Amniotic epithelial cell (primary cell): ENCODE measurements at places on chromosomes 11 and 22.

GRCh38 chr11:4059424-4059823, 35.2 kb upstream of the RRM1 start:
- DNase-seq: no peak

- DNase-seq: no peak
These were observed 236.2 kb downstream of the C11orf87 start for GRCh38 chr11:109658190-109658589.

DNA sequence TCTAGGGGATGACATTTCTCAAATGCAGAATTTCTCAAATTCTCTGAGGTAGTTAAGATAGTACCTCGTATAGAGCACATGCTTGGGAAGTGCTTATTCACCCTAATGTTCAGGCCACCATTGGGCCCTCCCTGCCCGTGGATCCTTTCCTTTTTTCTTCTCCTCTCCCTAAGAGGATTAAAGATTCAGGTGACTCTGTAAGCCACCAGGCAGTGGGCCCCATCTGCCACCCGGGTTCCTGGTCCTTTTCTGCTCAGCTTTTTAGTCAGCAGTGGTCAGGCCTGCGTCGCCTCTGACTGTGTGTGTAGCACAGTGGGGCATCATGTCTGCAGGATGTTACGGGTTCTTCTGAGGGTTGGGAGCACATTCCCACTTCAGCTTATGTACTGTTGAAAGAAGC, 7.2 kb downstream of the CEP164 start:
- no peak for DNase-seq

- peak; percentile 34 for DNase-seq
These were observed 9.7 kb upstream of the NEFH start for GRCh38 chr22:29470159-29470855.

GRCh38 chr22:35912658-35913057, 116.0 kb downstream of the RBFOX2 start:
- peak; percentile 58 for DNase-seq

GRCh38 chr11:125797641-125798040, 9.7 kb downstream of the PATE3 start:
- no peak for DNase-seq

GRCh38 chr22:42353883-42354727, 78.1 kb downstream of the NFAM1 start:
- DNase-seq: no peak

DNA sequence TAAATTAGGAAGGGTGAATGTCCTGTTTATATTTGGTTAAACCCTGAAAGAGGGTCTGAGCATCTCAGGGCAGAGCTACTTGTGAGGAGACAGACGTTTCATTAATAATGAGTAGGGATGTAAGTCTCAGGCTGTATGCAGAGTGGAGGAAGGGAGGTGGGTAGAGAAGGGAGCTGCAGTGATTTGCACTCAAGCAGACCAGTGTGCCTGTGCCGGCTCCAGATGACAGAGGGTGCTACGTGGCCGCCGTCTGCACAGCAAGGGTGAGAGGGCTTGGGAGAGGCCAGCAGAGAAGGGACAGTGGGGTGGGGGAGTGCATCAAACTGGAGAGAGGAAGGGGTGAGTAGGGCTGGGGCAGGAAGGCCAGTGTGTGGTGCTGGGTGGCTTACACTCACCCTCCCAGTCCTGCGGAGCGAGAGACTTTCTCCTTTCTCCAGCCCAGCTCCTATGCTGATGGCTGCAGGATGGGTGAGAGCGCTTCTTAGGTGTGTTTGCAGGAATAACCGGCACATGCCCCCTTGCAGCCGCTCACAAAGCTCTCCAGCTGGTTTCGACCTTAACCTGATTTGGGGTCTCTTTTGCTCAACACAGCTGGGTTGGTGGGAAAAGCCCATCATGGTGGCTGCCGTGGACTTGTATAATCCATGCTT, 130.6 kb downstream of the ST3GAL4 start:
- DNase-seq: no peak

DNA sequence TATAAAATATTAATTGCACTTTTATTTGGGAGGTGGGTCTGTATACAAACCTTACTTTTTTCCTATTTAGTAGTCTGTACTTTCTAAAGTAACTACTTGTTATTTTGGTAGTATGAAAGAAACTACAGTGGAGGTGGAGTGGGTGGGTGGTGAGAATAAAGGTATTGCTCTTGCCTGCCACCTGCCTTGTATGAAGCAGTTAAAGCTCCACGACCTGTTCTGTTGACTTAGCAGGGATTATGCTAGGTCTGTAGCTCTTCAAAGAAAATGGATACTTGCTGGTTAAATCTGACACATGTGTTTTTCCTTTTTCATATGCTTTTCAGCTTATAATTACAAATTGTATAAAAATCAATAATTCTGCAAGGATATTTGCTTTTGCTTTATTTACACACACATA, 111.9 kb downstream of the EHF start:
- DNase-seq: no peak

DNA sequence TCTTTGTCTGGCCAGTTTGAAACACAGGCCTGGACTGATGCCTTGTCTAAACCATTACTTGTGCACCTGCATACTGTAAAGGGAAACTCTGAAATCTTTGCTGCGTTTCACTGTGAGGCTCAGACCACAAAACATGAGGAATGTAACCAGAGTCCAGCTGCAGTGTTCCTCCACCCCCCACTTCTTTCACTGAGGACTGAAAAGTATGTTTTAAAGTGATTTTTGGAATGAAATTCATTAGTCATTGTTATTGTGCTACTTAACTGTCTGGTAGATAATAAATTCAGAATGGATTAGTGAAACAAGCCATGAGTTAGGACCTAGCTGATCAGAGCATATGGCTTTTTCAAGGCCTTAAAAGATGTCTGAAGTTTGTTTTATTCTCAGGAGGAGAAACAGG, 181.2 kb downstream of the WNT11 start:
- DNase-seq: peak; percentile 82

- no peak for DNase-seq
These were observed 79.9 kb upstream of the PRR5 start for GRCh38 chr22:44622147-44622427.

- DNase-seq: no peak
These were observed 11.4 kb downstream of the MPEG1 start for GRCh38 chr11:59201353-59201752.

GRCh38 chr22:23380230-23380573, 199.9 kb downstream of the IGLL1 start:
- no peak for DNase-seq

DNA sequence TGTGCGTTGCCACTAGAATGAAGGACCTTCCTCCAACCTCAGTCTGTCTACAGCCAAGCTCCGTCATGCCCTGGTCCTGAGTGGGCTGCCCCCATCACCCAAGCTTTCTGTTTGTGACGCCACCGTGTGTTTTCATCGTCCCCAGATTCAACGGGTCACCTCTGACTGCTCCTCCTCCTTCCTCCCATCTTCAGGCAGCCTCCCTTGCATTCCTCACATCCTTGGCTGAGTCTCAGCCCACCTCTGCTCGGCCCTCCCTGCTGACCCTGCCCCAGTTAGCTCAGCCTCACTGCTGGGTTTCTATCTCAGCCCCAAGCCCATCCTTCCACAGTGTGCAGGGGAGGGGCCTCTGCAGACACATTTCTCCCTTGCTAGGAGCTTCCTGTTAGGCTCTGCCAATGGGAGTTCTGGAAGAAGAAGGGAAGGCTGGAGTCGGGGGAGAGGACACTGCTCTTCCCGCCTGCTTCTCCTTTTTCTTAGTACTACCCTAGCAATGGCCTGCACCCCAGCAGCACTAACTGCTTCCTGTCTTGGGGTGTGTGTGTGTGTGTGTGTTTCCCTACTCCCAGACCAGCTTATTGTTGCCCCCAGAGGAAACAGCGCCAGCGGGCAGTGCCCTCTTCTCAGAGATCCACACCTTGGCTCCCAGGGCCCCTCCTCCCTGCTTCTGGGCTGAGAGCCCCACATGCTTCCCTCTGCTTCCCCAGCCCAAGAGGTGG, 5.2 kb downstream of the IFT27 start:
- no peak for DNase-seq

GRCh38 chr22:27609451-27609888, 192.1 kb downstream of the MN1 start:
- DNase-seq: no peak

- no peak for DNase-seq
These were observed 42.9 kb downstream of the LINC01488 start for GRCh38 chr11:69524291-69524882.

GRCh38 chr11:18720091-18720807, 5.7 kb downstream of the IGSF22 start:
- DNase-seq: peak; percentile 23

DNA sequence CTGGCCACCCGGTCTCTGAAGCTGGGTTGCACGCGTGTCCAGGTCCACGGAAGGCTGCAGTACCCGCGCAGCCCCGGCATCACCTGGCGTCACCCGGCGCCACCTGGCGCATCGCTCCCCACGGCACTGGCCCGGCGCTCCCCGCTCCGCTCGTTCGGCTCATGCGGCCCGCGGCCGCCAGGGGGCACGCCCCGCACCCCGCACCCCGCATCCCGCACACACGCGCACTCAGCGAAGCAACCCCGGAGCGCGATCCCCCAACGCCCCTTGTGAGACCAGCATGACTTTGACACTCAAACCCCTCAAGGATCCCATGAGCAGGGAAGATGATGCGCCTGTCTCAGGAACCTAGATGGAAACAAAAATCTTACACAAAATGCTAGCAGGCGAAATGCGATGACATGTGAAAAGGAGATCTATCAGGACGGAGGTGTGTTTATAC, 11.9 kb downstream of the B3GNT6 start:
- DNase-seq: no peak

DNA sequence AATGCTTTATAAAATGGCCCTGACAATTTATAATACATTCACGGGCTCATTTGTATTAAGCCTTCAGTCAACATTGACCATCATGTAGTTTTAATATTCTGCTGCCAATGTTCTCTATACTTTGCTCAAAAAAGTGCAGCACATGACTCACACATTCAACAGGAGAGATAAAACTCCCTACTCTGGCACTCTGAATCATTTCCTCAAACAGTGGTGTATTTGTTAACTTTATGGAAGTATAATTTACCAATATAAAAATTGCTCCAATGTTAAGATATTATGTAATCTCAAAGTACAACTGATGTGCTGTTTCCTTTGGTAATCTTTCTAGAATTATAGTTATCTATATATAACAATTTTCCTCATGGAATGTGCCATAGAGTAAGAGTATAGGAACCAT, 39.9 kb downstream of the MAML2 start:
- DNase-seq: peak; percentile 77

DNA sequence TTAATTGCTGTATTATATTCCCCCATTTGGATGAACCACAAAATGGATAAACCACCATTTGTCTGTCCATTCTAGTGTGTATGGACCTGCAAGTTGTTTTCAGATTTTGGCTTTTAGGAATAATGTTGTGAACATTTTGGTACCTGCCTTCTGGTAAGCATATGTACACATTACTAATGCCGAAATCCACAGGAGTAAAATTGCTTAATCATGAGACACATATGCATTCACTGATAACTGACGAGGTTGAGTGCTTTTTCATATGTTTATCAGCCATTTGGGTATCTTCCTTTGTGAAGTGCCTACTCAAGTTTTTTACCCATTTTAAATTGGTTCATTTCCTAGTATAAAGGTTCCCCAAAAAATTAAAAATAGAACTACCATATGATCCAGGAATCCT, 34.2 kb downstream of the OSBP2 start:
- DNase-seq: no peak

- peak; percentile 98 for DNase-seq
These were observed 27.7 kb downstream of the MICAL2 start for GRCh38 chr11:12137938-12138731.

DNA sequence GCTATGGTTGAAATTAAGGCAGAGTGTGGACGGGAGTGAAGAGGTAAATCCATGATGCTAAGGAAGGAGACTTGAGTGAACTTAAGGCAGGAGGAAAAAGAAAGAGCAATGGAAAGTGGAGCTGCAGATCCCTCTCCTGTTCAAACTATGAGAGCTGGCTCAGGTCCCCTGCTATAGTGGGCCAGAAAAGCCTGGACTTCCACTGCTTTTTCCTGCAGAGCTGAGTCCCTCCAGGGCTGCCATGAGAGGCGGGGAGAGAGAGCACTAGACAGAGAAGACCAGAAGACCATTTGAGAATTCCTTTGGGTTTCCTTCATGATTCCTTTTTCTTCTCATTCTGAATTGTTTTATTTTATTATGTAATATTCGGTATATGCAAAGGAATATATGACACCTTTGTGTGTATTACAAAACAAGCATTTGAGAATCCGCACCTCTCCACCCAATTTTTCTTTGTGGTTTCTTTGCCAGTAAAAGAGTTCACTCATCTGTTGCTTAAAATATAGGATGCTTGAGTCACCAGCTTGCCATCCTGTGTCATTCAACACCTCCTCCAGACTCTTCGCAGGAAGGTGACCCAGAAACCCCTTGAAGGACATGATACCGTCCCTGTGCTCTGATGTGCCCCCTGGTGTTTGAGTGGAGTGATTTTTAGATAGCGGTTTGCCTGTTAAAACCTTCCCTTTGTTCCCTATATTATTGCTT, 24.4 kb downstream of the SREBF2 start:
- peak; percentile 50 for DNase-seq

- no peak for DNase-seq
These were observed 207.5 kb downstream of the TBC1D22A start for GRCh38 chr22:46969961-46970360.

- DNase-seq: no peak
These were observed 2.5 kb downstream of the MRPL49 start for GRCh38 chr11:65124480-65125196.

- no peak for DNase-seq
These were observed 7.8 kb upstream of the NFAM1 start for GRCh38 chr22:42439821-42440674.

GRCh38 chr11:19493446-19494213, 219.0 kb upstream of the NAV2 start:
- DNase-seq: no peak

- peak; percentile 15 for DNase-seq
These were observed 15.1 kb upstream of the CYTH4 start for GRCh38 chr22:37267135-37267587.

- peak; percentile 86 for DNase-seq
These were observed at the start of gene DCPS for GRCh38 chr11:126303623-126304456. TSS of gene DCPS (plus strand) at chr11:126304060. CDS start at chr11:126304081, 21 bp downstream.

- peak; percentile 19 for DNase-seq
These were observed 226.7 kb upstream of the PDGFD start for GRCh38 chr11:104390651-104391050.

DNA sequence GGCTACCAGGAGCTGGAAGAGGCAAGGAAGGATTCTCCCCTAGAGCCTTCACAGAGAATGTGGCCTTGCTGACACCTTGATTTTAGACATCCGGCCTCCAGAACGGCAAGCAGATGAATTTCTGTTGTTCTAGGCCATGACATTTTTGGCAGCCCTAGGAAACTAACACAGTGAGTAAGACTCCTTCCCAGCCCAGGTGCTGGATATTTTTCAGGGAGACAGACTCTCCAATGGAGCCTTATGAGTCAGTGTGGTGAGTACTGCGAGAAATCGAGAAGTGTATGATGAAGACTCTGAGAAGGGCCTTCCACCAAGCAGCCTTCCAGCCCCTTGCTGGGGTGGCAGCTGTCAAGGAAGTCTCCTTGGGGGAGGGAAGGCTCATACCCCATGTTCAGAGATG, 114.4 kb downstream of the OSBP2 start:
- DNase-seq: no peak

- DNase-seq: no peak
These were observed 44.9 kb upstream of the EIF3D start for GRCh38 chr22:36573815-36574363.
